ENCODE measurements at places on chromosomes 7 and 10.

- H3K4me1 ChIP-seq, result no peaks in the 10 kb centered on the region
- DNase-seq, result no peak
- H3K27ac ChIP-seq, result no peak overlapping the region
- H3K4me3 ChIP-seq, result no peak overlapping the region
- H3K27me3 ChIP-seq, result no peaks in the 10 kb centered on the region
Observed at GRCh38 chr10:125006921-125007426, 65.1 kb downstream of the ZRANB1 start.

- H3K27ac ChIP-seq, result no peak overlapping the region
- H3K36me3 ChIP-seq, result no peaks in the 10 kb centered on the region
- H3K4me3 ChIP-seq, result no peak overlapping the region
- DNase-seq, result no peak
- no peaks in the 10 kb centered on the region for H3K4me1 ChIP-seq
- peaks cover 16% of the 10 kb centered on the region for H3K27me3 ChIP-seq
Observed at GRCh38 chr10:118629211-118629610, 33.8 kb upstream of the PRLHR start.

GRCh38 chr10:124632566-124632965, 111.6 kb downstream of the FAM53B start:
- H3K27me3 ChIP-seq, result no peaks in the 10 kb centered on the region
- no peak overlapping the region for H3K4me3 ChIP-seq
- peaks cover 61% of the 10 kb centered on the region for H3K4me1 ChIP-seq

DNA sequence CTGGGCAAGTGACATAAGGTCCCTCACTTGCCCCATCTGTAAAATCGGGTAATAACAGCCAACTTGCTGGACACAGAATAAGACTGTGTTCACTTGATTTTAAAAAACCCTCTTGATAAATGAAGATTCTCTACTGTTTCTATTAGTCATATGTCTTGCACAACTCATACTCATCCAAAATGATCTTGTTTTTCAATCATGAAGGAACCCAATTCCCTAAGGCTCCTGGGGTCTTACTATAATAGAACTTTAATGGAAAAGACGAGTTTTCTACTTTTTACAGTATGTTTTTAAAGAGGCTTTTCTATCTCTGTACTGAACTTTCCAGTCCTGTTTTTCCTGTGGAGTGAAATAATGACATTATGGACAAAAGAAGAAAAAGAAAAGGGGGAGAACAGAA, 103.8 kb downstream of the ARID5B start:
- no peak overlapping the region for H3K4me3 ChIP-seq
- H3K27ac ChIP-seq, result peak overlapping the region; percentile 90
- peaks cover 94% of the 10 kb centered on the region for H3K36me3 ChIP-seq
- DNase-seq, result no peak

- H3K27ac ChIP-seq, result peak overlapping the region; percentile 96
- peak overlapping the region; percentile 73 for H3K4me3 ChIP-seq
- peaks cover 17% of the 10 kb centered on the region for H3K36me3 ChIP-seq
- no peaks in the 10 kb centered on the region for H3K27me3 ChIP-seq
Observed at GRCh38 chr7:4689151-4689550, 7.1 kb downstream of the FOXK1 start.

DNA sequence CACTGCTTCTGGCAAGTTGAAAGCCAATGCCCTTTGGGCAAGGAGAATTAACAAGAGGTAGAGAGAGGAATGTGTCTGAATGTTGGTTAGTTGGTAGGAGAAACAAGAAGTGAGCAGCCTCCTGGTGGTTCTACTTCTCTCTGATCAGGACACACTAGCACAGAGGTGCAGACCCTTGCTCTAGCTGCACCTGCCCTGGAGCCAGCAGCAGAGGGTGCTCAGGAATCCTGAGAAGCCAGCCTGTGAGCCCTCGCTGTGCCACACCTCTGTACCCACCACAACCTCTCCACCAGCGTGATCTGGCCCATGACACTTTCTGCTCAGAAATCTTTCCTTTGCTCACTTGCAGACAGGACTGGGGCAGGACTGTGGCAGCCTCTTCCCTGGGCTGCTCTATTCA, 364.7 kb downstream of the RPS24 start:
- H3K4me1 ChIP-seq, result no peaks in the 10 kb centered on the region
- H3K27me3 ChIP-seq, result no peaks in the 10 kb centered on the region
- no peaks in the 10 kb centered on the region for H3K36me3 ChIP-seq
- no peak overlapping the region for H3K4me3 ChIP-seq
- no peak for DNase-seq

DNA sequence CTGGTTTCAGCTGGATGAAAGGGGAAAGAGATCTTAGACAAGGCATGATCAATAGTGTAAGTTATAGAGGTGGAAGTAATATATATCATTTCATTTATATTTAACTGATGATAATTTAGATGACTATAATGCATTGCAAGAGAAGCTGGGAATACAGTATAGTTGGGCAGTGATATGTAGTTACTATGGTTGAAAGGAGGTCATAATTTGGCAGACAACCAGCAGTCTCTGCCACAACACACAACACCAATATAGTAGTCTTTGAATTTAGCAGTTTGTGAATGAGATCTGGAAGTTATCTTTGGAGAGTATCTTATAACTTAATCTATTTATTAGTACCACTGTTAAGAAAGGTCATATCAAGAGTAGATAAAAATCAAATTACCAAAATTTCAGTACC, 39.9 kb downstream of the TAX1BP1 start:
- peaks cover 21% of the 10 kb centered on the region for H3K36me3 ChIP-seq
- peaks cover 5% of the 10 kb centered on the region for H3K4me1 ChIP-seq
- H3K27me3 ChIP-seq, result no peaks in the 10 kb centered on the region

Data from stimulated activated naive B cell treated with anti-CD40 and anti-IgM and Interleukin-4, amounts not matched to agents 10 μg/mL and 1 μg/mL and 100 μg/mL, for 72 hours (primary cell).